D721Med (cell line): ENCODE measurements at places on chromosomes 5 and 9.

DNA sequence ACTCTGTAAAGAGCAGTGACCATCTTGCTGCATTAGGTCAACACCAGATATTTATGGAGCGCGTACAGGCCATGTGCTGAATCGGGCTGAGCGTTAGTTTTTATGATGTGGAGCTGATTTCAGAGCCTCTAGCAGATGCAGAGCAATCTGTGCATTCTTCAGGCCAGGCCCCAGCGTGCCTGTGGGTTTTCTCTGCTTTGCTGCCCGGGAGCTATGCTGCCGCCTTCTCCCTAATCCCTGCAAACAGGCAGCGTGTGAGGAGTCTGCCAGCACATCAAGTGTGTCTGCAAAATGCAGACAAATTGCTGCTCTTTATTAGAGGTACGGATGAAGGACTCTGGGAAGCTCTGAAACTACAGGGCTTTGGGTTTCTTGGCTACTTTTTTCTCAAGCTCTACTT, 170.0 kb downstream of the NTRK2 start:
- DNase-seq: no peak

DNA sequence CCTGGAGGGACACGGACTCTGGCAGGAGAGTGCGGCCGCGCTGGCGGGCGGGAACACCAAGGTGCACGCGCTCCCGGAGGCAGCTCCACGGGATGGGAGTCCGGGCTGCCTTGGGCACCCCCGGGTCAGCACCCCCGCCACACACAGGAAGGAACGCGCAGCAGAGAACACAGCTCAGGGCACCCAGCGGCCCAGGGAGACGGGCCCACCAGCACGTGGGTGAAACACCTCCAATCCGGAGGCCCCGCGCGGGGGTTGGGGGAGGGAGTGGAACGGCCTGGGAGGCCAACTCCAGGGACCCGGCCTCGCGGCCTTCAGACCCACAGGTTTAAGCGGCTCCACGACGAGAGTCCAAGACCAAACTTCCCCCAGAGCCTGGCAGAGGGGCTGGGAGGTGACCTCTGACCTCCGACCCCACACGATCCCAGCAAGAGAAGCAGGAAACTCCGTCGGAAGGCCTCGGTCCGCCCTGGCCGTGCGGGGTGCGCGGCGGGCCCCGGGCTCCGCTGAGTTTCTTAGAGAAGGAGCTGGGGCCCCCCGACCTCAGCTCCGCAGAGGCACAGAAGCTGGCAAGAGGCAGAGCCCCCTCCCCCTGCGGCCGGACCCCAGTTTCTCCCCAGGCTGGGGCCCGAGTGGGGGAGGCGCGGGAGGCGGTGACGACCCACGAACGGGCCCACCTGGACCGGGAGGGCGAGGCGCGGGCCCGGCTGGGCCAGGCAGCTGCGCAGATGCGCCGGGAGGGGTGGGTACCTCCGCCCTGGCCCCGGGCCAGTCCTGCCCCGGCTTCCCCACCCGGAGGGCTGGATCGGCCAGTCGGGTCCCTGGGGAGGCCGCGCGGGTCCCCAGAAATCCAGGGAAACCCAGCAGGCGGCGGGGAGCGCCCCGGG, 851 bp downstream of the NACC2 start:
- no peak for DNase-seq

DNA sequence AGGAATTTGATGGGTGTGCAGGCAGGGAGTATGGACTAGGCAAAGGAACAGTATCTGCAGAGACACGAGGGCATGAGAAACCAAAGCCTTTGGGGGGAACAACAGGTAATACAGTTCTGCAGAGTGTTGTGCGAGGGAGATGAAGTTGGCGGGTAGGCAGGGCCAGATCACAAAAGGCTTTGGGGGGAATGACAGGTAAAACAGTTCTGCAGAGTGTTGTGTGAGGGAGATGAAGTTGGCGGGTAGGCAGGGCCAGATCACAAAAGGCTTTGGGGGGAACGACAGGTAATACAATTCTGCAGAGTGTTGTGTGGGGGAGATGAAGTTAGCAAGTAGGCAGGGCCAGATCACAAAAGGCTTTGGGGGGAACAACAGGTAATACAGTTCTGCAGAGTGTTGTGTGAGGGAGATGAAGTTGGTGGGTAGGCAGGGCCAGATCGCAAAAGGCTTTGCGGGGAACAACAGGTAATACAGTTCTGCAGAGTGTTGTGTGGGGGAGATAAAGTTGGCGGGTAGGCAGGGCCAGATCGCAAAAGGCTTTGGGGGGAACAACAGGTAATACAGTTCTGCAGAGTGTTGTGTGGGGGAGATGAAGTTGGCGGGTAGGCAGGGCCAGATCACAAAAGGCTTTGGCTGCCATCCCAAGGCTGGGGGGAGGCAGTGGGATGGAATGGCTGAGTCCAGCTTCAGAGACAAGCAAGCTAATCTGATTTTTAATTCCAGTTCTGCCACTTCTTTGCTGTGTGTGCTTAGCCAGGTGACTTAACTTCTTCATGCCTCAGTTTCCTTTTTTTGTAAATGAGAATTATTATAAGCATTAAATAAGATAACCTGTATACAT, 33.0 kb downstream of the FRMPD1 start:
- DNase-seq: no peak

- DNase-seq: no peak
Measured at GRCh38 chr9:138013273-138013672, 135.7 kb downstream of the CACNA1B start.

DNA sequence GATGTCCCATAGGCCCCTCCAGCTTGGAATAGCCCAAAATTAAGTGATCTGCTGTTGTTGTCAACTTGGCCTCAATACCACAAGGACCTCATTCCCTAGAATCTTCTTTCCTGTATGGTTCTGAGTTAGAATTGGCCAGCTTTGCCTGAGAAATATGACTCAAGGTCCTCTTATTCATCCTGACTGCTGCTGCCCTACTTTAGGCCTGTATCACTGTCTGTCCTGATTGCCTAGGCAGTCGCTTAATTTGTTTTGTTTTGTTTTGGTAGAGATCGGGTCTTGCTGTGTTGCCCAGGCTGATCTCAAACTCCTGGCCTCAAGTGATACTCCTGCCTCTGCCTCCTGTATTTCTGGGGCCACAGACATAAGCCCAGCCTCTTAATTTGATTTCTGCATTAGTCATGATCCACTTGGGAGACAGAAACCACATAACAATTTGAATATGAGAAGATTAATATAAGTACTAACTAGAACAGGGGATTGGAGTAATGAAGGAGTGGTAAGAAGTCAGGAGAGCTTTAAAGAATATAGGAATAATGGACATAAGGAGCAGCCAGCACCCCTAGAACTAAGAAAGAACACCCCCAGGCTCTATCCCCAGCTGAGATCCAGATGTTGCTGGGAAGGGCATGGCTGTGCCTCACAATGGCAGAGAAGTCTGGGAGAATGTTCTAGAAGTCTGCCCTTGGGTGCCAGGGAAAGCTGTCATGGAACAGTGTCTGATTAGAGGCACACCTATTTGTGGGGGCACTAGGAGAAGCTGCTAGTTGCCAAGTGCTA, 4.6 kb downstream of the TEX53 start:
- no peak for DNase-seq

DNA sequence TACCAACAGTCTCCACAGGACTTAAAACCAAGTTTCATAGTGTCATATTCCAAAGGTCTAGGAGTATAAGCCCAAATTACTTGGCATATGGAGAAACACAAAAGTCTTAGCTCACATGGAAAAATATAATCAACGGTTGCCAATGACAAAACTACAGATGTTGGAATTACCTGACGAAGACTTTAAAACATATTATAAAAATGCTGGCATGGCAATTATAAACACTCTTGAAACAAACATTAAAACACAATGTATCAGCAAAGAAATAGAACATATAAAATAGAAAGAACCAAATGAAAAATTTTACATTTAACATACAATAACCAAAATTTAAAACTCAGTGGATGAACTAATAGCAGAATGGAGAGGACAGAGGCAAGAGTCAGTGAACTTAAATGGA, 7.9 kb upstream of the WDR41 start:
- DNase-seq: no peak

DNA sequence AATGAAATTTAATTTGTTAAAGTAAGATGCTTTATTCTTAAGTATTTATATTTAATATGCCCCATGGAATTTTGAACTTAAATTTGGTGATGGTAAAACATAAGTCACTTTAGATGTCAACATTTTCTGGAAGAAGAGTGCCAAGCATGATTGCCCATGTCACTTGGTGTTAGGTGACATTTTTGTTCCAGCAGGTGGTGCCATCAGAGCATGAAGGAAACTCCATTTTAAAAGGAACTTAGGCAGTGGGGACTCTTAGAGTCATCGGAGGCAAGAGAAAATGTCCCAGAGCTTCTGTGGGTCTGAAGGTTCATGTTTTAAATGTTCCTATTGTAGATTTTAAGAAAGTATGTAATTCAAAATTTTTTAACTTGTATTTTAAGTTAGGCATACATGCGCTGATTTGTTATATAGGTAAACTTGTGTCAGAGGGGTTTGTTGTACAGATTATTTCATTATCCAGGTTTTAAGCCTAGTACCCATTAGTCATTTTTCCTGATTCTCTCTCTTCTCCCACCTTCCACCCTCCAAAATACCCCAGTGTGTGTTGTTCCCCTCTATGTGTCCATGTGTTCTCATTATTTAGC, 789.3 kb downstream of the SEMA5A start:
- no peak for DNase-seq

- no peak for DNase-seq
Measured at GRCh38 chr5:96016216-96016615, 54.6 kb upstream of the ELL2 start.
